ENCODE measurements at places on chromosomes 1 and 21.
A peak's percentile ranks its signal among the peaks of the same experiment; 100 is the strongest.

- DNase-seq = no peak
Measured at GRCh38 chr1:151003180-151003579, 3.5 kb downstream of the MINDY1 start.

DNA sequence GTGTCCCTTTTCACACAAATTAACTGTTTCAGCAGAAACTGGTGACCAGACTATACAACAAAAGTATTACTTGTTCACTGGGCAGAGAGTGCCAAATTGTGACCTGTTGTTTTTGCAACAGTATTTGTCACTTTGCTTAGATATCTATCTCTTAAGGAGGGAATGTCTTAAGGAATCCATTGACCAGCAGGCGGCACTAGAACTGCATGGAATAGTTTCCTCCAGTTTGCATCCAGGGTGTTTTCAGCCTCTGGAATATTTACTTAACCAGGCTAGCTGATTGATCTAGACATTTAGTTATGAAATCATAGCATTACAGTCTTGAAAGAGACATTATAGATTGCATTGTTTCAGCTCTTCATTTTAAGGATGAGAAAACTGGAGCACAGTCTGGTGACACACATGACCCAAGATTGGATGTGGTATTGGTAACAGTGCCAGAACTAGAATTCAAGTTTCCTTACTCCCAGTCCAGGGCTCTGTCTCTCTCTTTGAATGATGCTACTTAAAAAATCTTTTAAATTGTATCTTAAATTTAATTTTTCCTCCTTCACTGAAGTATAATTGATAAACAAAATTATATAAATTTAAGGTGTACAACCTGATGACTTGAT lies 16.9 kb downstream of the RPTN start:
- no peak for DNase-seq

- DNase-seq = no peak
Measured at GRCh38 chr21:41175080-41175479, 7.1 kb downstream of the BACE2 start.

DNA sequence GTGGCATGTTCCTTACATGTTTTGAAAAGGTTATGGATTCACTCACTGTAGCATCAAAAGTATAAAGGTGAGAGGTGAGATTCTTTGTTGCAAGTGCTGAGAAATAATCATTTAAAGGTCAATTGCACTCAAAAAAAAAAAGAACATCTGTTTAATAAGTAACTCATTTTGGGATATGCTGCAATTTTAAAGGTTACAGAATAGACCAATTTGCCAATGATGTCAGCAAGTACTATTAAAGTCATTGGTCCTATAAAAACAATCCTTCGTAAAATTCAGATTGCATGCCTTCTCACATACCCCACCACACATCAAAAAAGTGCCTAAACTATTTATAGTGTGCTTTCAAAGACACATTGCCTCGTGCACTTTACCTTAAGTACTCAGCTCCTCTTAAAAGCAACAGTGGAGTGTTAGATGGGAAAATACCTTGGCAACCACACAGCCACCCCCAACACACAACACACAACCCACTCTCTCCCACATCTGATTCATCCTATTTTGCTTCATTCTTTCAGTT lies 218.2 kb upstream of the ADGRL2 start:
- DNase-seq = no peak

DNA sequence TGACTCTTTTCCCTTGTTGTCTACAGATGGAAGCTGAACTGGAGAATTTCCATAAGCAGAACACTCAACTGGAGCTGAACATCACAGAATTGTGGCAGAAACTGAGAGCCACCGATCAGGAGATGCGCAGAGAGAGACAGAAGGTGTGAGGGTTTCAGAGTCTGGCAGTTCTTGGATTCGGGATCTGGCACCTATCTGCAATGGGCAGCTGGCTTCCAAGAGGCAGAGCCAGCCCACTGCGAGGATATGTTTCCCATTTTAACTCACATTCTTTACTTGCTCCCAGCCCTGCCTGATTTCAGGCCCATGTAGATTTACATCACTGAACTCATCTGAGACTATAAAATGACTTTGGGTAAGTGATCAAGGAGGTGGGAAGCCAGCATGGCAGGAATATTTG lies 37.3 kb upstream of the TMEM125 start:
- no peak for DNase-seq

GRCh38 chr1:6127587-6128163 lies 52.4 kb downstream of the CHD5 start:
- peak; percentile 53 for DNase-seq

DNA sequence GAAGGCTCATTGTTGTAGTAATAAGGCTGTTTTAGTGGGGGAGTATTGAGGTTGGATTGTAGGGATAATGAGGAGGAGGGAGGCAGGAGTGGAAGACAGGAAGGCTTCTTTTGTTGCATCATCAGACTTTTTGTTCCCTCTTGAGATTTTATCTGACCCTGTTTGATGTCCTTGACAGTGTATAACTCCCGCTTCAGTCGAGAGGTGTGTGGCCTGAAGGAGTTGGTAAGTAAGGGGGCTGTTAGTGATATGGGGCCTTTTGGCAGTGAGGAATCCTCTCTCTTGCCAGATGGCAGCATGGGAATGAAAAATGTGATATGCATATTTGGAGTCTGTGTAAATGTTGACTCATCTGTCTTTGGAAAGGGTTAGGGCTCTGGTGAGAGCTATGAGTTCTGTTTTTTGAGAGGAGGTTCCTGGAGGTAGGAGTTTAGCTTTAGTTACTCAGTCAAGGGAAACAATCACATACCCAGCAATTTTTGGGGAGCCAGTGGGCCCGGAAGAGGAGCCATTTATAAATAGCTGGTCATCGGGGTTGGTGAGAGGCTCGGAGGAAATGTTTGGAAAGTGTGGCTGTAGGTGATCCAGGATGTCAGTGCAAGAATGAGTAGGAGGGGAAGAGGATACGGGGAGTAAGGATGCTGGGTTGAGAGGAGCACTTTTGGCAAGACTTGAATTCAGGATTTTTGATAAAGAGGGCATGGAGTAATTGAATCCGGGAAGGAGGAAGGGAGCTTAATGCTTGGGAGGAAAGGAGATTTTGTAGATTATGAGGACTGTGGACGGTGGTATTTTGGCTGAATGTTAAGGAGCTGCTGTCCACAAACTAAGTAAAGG lies 136.7 kb upstream of the ETV3 start:
- no peak for DNase-seq

GRCh38 chr1:156439777-156440183 lies 60.8 kb downstream of the MEF2D start:
- no peak for DNase-seq

DNA sequence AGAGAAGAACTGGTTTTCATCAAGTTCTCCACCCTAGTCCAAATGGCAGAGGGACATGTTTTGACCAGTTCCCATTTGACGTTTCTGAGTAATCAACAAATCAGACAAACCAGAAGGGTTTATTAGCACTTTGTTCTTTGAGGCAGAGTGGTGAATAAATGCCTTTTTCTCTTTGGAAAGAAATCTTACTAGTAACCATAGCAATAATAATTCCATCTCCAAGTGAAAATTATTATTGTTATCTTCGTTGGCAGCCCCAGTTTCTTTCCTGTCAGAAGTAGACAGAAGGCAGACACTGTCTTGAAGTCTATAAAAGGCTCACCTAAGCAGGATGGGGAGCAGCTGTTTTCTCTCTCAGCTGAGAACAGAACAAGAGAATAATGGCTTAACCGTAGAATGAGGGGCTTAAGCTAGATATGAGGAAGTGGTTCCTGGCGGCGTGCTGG lies 391.6 kb downstream of the PBX1 start:
- DNase-seq = no peak

GRCh38 chr21:15144026-15144425 lies 79.2 kb upstream of the NRIP1 start:
- DNase-seq = no peak

DNA sequence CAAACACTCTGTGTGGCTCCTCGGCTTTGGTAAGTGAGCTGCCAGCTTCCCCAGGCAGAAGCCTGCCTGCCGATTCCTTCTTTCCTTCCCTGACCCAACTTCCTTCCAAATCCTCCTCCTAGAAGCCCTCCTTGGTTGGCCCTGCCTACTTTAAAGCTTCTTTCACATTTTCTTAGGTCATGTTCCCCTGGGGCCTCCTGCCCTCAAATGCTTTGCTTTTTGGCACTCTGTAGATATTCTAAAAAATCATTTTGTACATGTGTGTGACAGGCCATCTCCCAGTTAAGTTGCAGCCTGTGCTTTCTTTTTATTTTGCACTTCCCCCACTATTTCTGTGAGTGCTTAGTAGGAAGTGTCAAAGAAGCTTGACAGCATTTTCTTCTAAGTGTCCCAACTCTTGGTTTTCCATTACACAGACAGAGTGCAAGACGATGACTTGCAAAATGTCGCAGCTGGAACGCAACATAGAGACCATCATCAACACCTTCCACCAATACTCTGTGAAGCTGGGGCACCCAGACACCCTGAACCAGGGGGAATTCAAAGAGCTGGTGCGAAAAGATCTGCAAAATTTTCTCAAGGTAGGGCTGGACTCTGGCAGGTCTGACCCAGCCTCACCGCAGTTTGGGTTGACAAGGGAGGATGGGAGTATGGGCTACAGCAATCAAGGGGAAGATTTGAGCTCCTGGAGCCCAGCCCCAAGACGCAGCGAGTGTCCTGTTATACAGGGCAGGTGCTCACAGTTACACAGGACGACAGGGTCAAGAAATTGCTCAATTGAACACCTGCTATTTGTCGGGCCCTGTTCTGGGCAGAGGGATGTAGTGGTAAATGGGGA lies at the start of gene S100A9:
TSS of gene S100A9 (plus strand) at position 2 of the 838 bp plus-strand sequence. CDS start at position 432, 430 bp downstream.
- DNase-seq = no peak

DNA sequence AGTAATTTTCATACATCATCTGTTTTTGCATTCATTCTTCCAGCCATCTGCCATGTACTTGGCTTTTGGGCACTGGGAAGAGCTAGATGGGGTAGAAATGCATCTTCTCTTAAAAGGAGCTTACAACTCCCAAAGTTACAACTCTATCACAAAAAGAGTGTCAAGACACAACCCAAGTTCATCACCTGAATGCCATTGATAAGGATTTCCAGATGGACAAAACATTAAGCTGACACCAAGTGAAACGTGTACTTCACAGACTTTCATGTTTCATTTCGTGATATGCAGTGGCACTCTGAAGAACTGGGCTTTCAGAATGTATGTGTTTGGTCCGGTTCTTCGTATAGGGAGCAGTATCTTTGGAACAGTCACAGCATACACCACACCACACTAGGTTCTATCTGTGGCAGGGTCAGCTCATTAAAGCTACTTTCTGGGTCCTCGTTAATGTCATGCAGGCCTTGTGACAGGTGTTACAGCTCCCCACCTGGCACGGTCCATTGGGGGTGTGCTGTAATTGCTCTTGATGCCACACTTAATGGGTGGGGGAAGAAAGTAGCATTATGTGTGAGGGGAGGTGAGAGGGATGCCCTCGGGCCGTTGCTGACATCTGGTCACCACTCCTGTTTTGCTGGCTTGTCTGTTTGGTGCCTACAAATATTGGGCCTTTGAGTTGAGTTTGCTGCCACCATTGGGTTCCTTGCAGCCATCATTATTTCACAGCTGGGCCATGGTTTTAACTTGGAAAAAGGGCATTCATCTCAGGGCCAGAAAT lies 164.9 kb downstream of the NFIA start:
- no peak for DNase-seq
